ENCODE measurements at places on chromosomes 16 and 17. TPM values are rescaled to one million over a fixed set of nuclear protein-coding genes. Genes with fewer than 3 reads are reported as not detected.
A peak's percentile ranks its signal among the peaks of the same experiment; 100 is the strongest.

DNA sequence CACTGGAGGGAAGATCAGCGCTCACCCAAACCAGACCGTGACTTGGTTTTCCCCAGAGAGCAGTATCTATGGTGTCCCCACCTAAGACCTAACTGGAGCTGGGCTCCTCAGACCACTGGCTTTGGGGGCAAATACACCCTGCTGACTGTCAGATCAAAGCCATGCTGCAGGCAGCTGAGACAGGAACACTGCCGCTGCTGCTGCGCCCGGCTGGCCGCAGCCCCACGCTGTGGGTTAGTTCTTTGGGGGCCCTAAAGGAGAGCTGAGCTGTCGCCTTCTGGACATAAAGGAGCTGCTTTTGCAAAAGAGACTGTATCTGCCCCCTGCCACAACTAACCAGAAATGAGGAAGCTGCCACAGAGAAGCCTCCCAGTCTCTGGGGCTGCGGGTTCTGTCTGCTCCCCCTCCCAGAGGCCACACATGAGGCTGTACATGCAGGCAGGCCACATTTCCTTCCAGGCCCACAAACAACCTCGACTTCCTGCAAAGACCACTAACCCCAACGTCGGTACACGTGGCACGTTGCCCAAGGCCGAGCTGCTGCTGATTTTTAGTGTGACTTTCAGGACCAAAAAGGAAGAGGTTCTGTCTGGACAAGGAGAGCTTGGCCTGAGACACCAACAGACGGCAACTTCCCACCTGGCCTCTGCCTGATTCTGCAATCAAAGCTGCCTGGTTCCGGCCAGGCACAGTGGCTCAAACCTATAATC is 18.2 kb upstream of the ABR start:
- H3K27ac ChIP-seq = peak overlapping the region; percentile 73
- peaks cover 47% of the 10 kb centered on the region for H3K4me1 ChIP-seq
- peak; percentile 66 for DNase-seq
- H3K4me3 ChIP-seq = no peak overlapping the region
- peaks cover 1% of the 10 kb centered on the region for H3K27me3 ChIP-seq

GRCh38 chr17:6930749-6931148 is 65.1 kb upstream of the ALOX12 start:
- peaks cover 3% of the 10 kb centered on the region for H3K27me3 ChIP-seq
- no peak for DNase-seq
- no peak overlapping the region for H3K4me3 ChIP-seq
- no peak overlapping the region for H3K27ac ChIP-seq

- H3K27me3 ChIP-seq = no peaks in the 10 kb centered on the region
- no peak overlapping the region for H3K4me3 ChIP-seq
- H3K27ac ChIP-seq = no peak overlapping the region
- no peaks in the 10 kb centered on the region for H3K4me1 ChIP-seq
- DNase-seq = no peak
These were observed 121.6 kb downstream of the DNAH9 start for GRCh38 chr17:11719856-11720255.

DNA sequence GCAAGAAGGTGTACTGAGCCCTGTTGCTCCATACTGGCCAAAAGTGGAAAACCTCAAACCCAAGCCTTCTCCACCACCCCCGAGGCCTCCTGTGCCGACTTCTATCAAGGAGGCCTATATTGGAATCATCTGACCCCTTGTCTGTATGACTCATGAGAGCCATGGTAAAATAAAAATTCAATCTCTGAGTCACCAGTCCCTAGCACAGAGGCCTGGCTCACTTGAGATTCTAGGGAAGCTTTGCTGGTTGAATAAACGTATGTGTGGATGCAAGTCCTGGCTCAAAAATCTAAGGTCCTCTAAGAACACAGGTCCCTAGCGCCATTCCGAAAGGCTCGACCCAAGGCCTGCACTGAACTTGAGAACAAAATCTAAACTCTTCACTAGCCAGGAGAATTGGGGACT is 15.0 kb downstream of the NSMCE1 start:
- peak overlapping the region; percentile 97 for H3K27ac ChIP-seq
- H3K27me3 ChIP-seq = no peaks in the 10 kb centered on the region
- H3K4me1 ChIP-seq = peaks cover 82% of the 10 kb centered on the region
- DNase-seq = no peak

Gene LGALS9B
- not detected for total RNA-seq

Gene EZH1
- 37.1 TPM for total RNA-seq

DNA sequence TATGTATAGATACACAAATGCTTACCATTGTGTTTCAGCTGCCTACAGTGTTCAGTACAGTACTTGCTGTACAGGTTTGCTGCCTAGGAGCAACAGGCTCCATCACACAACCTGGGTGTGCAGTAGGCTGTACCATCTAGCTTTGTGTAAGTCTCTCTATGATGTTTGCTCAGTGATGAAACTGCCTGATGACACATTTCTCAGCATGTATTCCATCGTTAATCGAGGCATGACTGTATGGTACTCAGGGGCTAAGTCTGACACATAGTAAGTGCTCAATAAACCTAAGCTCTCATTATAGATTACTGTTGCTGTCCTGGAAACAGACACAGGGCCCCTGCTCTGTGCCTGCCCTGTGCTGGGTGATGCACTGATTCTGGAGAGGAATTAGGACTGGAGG is 18.1 kb downstream of the KCNJ12 start:
- no peak overlapping the region for H3K4me3 ChIP-seq
- peaks cover 2% of the 10 kb centered on the region for H3K27me3 ChIP-seq
- H3K4me1 ChIP-seq = no peaks in the 10 kb centered on the region
- DNase-seq = no peak
- no peak overlapping the region for H3K27ac ChIP-seq

DNA sequence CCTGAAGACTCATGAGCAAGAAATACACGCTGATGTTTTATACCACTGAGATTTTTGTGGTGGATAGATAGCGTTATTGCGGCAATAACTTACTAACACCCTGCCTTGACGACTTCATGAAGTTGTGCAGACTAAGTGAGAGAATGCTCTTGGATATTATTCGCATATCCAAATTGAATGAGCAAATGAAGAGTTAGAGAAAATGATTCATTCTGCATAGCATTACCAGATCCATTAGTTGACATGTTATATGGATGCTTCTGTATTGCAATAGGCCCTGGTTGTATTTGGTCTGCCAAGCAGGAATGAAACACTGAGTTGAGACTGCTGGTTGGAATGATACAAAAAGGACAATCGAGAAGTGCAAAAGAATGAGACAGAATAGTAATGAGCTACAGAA is 247.3 kb downstream of the CA10 start:
- H3K4me3 ChIP-seq = no peak overlapping the region
- no peaks in the 10 kb centered on the region for H3K4me1 ChIP-seq
- DNase-seq = no peak
- no peaks in the 10 kb centered on the region for H3K36me3 ChIP-seq
- no peak overlapping the region for H3K27ac ChIP-seq

- no peak overlapping the region for H3K27ac ChIP-seq
- DNase-seq = no peak
- peaks cover 37% of the 10 kb centered on the region for H3K27me3 ChIP-seq
- H3K4me3 ChIP-seq = peak overlapping the region; percentile 38
- no peaks in the 10 kb centered on the region for H3K36me3 ChIP-seq
These were observed 1.0 kb downstream of the HSD11B2 start for GRCh38 chr16:67431775-67432505.

DNA sequence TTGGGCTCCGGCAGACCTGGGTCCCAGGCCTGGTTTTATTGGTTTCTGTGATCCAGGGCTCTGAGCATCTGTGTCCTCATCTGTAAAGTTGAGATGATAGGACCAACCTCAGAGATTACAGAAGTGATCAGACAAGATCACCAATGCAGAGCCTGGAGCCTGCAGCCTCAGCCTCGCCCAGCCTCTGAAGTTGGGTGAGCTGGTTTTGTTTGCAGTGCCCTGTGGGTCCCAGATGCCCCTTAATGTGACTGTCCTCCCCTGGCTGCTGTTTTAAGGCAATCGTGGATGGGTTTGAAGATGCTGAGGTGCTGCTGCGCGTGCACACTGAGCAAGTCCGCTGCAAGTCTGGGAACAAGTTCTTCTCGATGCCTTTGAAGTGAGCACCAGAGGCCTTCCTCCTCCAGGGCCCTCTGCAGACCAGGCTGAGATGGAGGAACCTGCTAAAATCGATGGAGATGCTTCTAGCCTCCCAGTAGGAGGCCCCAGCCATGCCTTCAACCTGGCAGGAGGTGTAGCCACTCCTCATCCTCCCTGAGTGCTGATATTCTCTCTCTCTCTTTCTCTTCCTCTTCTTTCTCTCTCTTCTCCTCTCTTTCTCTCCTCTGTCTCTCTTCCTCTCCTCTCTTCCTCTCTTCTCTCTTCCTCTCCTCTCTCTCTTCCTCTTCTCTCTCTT is 5.6 kb upstream of the MMP15 start:
- no peak for DNase-seq
- no peak overlapping the region for H3K4me3 ChIP-seq
- H3K36me3 ChIP-seq = no peaks in the 10 kb centered on the region
- H3K4me1 ChIP-seq = peaks cover 10% of the 10 kb centered on the region
- no peak overlapping the region for H3K27ac ChIP-seq
- peaks cover 10% of the 10 kb centered on the region for H3K27me3 ChIP-seq

DNA sequence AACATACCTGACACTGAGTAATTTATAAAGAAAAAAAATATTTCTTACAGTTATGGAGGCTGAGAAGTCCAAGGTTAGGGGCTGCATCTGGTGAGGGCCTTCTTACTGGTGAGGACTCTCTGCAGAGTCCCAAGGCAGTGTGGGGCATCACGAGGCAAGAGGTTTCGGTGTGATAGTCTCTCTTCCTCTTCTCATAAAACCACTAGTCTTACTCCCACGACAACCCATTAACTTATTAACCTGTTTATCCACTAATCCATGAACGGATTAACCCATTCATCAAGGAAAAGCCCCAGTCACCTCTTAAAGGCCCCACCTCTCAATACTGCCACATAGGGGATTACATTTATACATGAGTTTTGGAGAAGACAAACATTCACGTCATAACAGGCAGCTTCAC is 20.1 kb downstream of the CIITA start:
- H3K36me3 ChIP-seq = peaks cover 49% of the 10 kb centered on the region
- H3K27ac ChIP-seq = no peak overlapping the region
- H3K4me1 ChIP-seq = no peaks in the 10 kb centered on the region
- DNase-seq = no peak
- no peak overlapping the region for H3K4me3 ChIP-seq
- no peaks in the 10 kb centered on the region for H3K27me3 ChIP-seq

DNA sequence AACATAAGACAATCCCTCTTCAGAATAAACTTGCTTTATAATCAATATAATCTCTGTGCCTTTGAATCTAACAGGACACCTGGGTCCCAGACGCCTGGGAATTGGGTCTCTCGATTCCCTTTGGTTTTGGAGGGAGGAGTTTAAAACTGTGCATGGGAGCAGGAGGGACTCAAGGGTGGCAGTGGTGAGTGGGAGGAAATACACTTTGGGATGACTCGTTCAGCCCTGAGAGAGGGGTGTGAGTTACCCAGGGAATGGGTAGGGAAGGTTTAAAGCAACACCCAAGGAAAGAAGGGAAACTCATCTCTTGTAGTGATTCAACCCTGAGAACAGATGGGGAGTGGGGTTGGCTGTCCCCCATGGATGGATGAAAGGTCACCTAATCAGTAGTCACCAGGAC is 1.6 kb downstream of the RANGRF start:
- no peaks in the 10 kb centered on the region for H3K27me3 ChIP-seq
- H3K27ac ChIP-seq = peak overlapping the region; percentile 72
- DNase-seq = no peak
- peaks cover 47% of the 10 kb centered on the region for H3K4me1 ChIP-seq
- H3K36me3 ChIP-seq = peaks cover 21% of the 10 kb centered on the region

- DNase-seq = peak; percentile 34
- H3K27me3 ChIP-seq = peaks cover 3% of the 10 kb centered on the region
- H3K4me3 ChIP-seq = peak overlapping the region; percentile 82
- H3K4me1 ChIP-seq = peaks cover 35% of the 10 kb centered on the region
- H3K27ac ChIP-seq = peak overlapping the region; percentile 63
- H3K36me3 ChIP-seq = peaks cover 31% of the 10 kb centered on the region
These were observed 852 bp upstream of the HELZ start for GRCh38 chr17:67245694-67246402.
